Tibial nerve (tissue), 4 donors: ENCODE measurements at places on chromosomes 6 and 20. TPM values are rescaled to one million over a fixed set of nuclear protein-coding genes. Genes with fewer than 3 reads are reported as not detected.

GRCh38 chr6:128754658-128755256 lies 128.2 kb upstream of the LAMA2 start:
- no peak for DNase-seq

GRCh38 chr6:133956416-133957049 lies 3.5 kb downstream of the TBPL1 start:
- DNase-seq: no peak

UNC5CL gene
- total RNA-seq: 7.6 TPM

- no peak for DNase-seq
These were observed 92.1 kb upstream of the SPTLC3 start for GRCh38 chr20:12916699-12917098.

DDX43 gene
- 1.3 TPM for total RNA-seq

FHL5 gene
- total RNA-seq: 28.3 TPM

GRCh38 chr6:163780994-163781393 lies 366.5 kb downstream of the QKI start:
- peak; percentile 48 for DNase-seq

RAE1 gene
- 20.8 TPM for total RNA-seq

DNA sequence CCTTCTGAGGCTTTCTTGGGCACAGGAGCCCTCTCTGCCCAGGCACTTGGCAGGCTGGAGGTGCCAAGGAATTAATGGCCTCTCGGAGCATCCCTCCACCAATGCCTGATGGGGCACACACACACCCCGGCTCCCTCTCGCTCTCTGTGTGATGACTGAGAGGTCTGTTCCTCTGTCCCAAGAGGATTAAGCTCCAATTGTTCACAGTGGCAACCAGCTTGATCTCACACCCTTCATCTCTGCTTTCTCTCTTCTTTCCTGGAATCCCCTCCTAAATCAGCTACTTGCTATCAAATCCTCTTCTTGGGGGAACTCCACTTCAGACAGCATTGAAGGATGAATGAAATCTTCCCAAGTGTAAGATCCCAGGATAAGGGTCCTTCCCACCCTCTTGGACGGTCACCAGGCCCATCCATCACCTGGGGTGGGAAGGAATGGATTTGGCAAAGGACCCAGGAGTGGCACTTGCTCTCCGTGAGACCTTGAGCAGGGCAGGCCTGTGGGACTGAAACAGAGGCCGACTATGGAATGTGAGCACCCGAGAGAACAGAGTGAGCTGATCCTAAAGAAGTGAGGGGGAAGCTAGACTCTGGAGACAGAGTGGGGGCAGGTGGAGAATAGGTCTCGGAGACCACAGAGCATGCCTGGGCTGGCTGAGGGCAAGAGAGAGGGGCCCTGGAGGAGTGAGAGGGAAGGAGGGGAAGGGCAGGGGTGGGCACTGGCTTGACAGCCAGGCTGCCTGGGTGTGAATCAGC lies 93.6 kb downstream of the GRM4 start:
- DNase-seq: no peak

DNA sequence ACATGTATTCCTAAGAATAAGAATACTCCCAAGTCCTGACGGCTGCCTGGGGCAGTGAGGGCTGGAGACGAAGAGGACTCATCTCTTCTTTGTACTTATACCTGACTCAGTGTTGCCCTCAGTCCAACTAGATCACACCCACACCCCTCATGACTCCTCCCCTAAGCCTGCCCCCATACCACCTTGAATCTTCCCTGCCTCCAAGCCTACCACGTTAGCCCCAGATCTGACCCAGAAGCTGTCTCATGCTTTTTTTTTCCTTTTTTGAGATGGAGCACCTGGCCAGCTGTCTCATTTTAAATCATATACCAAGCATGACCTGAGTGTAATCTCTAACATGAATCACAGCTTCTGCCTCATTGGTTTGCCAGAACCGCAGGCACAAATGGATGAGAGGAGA lies 45.2 kb downstream of the MUC22 start:
- DNase-seq: no peak

DNA sequence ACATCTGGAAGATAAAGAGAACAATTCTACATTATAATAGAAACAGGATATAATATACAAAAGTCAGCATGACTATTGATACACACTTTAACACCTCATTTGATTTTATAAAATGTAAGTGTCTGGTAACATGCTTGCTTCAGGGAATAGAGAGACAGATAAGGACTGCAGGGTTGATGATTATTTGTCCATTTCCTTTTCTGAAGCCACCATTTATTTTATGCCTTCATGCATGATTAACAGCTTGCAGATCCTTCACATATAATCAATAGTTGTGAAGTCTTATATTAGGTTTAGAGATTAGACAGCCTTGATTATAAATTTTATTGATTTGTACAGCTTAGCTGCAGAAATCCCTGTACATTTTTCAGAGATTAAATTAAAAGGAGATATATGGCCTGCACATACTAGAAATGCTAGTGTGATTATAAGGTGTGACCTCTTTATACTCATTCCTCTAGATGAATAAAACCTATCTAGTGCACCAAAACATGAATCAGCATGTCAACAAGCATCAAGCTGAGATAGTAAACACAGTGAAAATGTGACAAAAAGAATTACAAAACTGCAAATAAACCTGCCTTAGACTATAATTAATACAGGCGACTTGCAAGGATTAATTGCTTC lies 198.8 kb upstream of the THEMIS start:
- DNase-seq: no peak

GRCh38 chr20:55174635-55175034 lies 699.2 kb downstream of the DOK5 start:
- DNase-seq: no peak

DNA sequence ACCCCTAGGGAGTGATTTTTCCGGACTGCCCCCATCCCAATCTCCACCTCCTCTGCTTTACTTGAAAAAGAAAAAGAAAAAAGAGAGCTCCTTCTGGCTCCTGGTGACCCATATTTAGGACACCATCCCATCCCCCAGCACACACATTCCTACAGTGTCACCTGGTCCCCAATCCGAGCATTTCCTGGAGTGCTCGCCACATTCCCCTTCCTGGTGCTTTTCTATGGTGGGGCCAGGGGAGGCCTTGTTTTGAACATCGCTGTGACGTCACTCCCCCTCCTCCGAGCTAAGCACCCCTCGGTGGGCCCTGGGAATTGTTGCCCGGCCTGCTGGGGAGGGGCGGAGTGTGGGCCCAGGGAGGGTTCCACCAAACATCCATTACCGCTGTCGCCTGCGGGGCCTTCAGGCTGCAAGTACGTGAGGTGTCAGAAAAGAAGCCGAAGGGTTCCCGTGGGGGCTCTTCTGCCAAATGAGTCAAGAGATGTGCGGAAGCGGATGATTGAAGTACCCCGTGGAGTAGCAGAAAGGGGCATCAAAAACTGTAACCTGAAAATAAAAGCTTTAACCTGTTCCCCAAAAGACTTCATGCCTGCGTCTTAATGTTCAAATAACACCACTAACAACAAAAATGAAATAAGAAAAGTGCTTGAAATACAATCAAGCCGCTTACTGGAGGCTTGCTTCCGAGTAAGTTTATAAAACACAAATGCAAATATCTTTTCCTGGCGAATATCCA lies 2.8 kb upstream of the FOXC1 start:
- no peak for DNase-seq

DNA sequence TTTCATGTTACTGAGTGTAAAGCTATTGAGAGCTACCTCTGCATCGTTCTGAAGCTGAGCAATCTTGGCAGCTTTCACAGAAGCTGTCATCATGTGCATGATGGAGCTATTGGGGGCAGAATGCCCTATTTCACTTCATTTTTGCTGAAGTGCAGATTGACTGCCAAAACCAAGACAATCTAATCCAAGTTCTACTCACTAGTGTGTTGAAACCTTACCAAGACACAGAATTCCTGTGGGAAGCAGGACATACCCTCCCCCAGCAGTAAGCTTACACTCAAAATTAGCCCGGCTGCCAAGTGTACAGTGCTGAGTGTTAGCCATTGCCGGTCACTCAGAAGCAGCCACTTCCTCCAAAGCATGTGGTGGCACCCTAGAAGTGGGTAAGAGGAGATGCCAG lies 177.3 kb upstream of the TENT5A start:
- DNase-seq: no peak

SLC26A8 gene
- 0.30 TPM for total RNA-seq
